T-cell (primary cell): ENCODE measurements at places on chromosomes 5 and 9.

DNA sequence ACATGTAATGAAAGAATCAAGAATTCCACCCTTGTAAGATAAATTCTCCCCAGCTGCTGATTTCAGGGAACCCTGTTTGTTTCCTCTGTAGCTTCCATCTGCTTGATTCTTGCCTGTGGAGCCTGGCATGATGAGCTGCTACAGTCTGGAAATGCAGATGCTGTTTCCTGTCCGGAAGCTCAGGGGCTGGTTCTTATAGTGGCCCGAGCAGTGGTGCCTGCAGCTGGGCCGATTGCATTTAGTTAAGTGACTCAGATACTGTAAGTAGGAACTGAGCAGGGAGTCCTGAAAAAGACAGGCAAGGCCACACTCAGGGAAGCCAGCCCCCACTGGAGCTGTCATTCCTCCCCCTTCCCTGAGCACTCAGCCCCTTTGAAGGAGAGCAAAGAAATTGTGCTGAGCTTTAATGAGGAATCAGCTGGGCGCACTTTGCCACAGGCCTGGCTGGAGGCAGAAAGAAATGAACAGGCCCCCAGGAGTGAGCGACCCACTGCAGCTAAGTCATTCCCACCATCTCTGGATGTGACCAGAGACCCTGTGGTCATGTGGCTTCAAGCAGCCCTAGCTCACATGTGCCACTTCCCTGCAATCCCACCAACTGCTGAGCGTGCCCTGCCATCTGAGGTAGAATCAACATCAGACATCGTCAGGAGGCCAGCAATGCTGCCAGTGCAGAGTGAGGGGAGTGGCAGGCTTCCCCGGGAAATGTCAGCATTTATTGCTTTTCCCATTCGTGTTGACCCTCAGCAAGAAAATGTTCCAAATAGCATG is 206.0 kb upstream of the WWC1 start:
- no peak for DNase-seq

GRCh38 chr5:180381428-180381827 is 28.3 kb upstream of the GFPT2 start:
- DNase-seq: no peak

DNA sequence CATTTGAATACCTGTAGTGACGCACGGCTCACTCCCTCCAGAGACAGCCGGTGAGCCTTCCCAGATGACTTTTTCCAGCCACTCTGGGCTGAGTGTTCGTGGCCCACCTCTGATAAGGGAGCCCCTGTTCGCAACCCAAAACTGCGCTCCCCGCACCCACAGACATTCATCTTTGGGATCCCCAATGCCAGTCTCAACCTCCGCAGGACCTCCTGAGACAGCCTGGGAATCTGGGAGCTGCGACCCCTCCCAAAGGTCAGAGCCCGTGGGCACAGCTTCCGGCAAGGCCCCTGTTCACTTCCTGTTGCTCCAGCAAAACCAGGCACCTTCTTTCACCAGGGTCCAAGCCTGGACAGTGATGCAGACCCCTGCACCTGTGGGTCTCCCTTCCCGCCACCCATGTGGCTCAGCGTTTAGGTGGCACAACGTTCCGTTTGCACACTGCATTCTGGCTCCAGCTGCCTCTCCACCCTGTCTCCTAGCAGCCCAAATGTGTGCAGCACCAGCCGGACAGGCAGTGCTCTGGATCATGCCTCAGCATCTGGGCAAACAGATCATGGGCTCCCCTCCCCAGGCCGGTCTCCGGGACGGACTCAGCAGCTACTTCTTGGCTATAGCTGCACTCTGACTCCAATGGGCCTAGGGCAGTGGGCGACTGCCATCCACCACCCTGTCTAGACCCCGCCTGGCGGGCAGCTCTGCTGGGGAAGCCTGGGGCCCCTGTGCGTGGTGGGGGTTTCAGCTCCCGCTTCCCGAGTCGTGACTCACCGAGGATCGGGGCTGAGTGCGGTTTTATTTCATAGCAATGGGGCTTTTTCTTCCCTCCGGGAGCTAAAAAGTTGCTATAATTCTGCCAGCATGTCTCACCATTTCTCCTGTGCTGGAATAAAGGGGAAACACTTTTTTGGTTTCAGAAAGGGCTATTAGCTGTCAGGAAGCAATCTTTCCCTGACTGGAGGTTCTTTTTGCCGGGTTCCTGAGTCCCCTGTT is 156.0 kb downstream of the OLFM1 start:
- no peak for DNase-seq

DNA sequence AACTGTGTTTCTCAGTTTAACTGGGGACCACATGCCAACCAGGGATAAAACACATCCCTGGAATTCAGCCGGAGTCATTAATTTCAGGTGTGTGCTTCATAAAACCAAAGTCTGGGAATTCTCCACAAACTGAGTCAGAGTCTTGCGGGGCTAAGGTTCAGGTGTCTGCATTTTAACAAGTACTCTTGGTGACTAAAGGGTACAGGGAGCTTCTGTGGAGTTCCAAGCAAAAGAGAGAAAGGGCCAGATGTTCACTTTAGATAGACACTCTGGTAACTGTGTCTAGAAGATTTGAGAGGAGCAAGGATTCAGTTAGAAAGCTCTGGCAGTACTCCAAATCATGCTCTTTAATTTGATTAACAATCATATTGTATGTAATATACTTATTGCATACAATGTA is 4.0 kb downstream of the NADK2 start:
- DNase-seq: no peak

DNA sequence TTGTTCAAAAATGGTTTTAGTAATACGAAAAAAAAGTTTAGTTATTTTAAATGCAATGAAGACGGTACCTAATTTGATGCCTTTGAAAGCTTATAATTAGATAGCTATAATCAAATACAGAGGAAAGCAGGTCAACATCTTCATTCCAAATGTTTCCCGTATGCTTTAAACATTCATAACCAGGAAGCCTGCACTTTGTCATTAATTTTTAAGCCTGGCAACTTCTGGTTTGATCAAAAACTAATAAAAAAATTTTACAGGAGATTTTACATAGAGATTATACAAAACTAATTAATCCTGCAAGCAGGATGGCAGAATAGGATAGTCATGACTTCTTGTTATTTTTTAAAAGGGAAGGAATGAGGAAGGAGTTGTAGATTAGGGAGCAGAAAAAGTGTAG is 353.0 kb downstream of the FBXL17 start:
- DNase-seq: no peak

- DNase-seq: no peak
Observed at GRCh38 chr5:43017428-43017815, 22.7 kb downstream of the ANXA2R start.

- no peak for DNase-seq
Observed at GRCh38 chr9:121613009-121613752, 38.3 kb upstream of the DAB2IP start.

DNA sequence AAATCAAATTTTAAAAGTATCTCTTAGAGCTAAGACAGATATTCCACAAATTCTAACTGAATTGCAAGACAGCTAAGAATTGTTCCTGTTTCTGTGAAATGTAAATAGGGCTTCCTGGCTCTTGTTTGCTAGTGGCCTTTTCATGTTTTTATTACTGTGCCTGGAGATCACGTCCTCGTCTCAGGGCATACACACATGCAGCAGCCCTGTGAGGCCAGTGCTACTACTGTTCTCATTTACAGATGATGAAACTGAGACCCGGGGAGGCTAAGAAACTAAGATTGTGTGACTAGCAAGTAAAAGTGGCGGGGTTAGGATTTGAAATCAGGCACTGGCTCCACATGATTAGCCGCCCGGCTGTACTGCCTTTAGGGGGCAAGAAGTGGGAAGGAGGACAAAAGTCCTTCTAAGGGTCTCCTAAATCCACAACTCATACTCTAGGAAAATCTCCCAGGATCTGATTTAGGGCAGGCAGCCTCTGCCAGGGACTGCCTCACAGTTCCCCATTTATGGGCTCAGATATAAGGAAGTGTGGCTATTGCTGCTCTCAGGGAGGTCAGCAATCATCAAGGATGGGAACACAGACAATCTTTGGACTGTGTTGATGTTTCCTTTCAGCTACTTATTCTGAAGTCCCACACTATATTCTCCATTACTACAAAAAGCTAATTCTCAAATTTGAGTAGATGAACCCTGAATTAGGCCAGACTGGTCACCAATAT is 7.9 kb downstream of the PRUNE2 start:
- DNase-seq: no peak

DNA sequence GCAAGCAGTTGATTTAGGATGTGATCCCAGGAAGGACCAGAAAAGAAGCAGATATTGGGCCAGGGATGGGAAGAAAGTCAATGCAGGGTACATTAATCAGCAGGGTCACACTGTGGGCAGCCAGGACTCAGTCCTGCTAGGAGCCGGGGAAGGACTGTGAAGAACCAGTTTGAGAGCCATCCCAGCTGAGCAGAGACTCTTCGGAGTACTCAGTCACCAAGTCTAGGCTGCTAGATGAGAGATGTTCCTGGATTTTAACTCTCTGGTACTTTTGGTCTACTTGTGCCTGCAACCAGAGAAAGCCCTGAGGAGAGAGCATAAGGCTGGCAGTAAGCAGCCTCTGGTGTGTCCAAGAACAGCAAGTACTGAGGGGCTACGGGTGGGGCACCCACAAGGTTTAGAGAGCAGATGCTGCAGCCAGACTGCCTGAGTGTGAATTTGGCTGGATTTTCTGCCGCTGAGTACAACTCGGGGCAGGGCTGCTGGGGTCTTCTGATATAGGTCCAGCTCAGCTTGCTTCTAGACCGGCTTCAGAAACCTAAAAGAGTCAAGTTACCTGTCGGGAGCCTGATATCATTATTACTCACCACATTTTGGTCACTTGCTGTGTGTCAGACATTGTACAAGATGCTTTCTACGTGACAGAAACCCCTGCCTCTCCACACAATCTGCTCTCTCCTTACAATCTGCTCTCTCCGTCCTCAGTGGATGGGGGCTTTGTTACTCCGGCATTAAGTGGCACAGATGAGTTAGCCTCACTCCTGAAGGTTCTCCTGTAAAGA is 250.2 kb upstream of the GAS1 start:
- DNase-seq: no peak

DNA sequence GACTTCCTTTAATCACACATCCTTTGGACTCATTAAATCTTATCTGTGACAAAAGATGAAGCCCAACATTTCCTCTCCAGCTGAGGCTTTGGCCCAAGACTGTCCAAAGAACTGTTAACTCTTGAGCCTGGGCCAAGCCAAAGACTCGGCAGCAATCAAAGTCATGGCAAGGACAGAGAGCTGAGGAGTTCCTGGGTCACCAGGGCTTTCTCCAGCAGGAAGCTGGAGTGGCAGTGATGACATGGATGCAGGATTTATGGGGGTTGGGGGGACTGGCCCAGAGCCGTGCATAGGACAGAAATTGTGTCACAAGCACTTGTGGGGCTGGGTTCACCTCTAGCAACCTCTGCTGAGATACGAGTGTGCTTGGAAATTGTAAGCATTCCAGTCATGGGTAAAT is 440.3 kb downstream of the PLK2 start:
- DNase-seq: no peak

GRCh38 chr5:78611126-78611605 is 37.4 kb downstream of the LHFPL2 start:
- no peak for DNase-seq

DNA sequence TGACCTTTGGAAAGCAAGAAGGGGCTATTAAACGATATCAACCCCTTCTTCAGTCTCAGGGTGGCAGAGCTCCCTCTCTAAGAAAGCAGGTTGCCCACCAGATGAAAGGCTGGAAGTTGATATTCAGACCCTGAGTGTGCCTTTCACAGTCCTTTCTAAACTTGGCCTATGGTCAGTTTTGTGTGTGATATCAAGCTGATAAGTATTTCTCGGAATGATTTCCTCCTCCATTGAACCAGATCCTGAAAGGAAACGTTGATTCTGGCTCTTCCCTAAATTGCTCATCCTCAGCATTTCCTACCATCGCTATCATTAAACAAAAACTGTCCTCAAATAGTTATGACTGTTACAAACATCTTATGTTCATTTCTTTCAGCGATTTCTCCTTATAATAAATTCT is 130.4 kb downstream of the CEMIP2 start:
- no peak for DNase-seq
